Stimulated activated CD4-positive, alpha-beta T cell treated with anti-CD3 and anti-CD28 coated beads, Interleukin-1b, Interleukin-23, amount 100 ng/mL, for 1 hour (primary cell): ENCODE measurements at places on chromosomes 6 and 20.

DNA sequence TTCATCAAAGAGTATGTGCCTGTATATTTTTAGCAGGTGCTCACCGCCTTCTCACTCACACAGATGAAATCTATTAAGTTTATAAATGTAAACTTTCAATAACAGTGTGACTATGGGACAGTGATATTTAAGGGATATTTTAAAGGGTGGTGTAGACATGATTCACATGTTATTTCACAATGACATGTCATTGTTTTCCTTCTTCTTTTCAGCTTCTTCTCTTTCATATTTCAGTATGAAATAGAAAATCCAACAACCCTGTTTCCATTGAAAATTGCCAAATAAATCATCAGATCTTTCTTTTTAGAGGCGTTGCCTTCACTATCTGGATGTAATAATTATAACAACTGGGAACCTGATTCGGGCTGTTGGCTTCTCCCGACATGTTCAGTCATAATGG, 54.8 kb downstream of the PFDN4 start:
- DNase-seq, result no peak

- no peak for DNase-seq
Observed at GRCh38 chr20:1651268-1652058, 6.1 kb downstream of the SIRPG start.

DNA sequence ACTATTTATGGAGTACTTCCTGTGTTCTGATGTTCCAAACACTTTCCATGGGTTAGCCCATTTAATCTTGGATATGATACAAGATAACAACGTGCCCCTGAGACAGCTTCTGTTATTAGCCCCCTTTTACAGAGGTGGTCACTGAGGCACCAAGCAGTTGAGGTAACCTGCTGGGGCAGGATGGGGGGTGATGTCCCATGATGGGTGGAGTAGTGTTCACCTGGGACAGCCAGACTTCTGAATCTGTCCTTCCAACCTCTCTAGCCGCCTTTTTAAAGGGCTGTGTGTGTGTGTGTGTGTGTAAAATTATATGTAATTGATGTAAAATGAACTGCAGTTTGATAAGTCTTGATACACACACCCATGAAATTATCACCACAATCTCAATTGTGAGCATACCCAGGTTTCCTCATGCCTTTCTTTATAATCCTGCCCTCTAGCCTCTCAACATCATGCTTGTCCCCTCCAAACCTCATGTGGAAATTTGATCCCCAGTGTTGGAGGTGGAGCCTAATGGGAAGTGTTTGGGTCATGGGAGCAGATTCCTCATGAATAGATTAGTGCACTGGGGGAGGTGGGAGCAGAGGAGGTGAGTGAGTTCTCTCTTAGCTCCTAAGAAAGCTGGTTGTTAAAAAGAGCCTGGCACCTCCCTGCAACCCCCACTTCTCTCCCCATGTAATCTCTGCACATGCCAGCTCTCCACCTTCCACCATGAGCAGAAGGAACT, 39.2 kb downstream of the PLAGL2 start:
- DNase-seq, result no peak

- DNase-seq, result no peak
Observed at GRCh38 chr6:2196079-2196679, 49.2 kb downstream of the GMDS start.

GRCh38 chr20:58228484-58229197, at the start of gene ANKRD60:
Gene ANKRD60 (minus strand): TSS chr20:58228653. CDS start chr20:58228653, 0 bp downstream.
- DNase-seq, result no peak

DNA sequence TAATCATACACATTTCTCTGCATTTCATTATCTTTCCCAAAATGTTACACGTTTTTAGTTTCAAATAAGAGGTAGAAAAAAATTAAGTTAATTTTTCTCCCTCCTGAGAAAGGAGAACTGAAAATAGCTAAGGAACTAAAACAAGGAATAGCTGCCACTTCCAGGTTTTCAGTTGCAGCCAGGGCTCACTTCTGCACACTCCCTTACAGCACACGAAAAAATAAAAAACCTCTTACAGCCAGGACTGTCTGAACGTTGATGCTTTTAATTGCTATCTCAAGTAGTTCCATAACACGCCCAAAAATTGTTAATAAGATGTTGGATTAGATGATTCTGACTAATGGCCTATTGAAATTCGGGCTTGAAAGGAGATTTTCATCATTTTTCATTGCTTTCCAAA, 153.7 kb upstream of the THBS2 start:
- DNase-seq, result no peak

GRCh38 chr6:1515280-1515679, 94.4 kb upstream of the FOXC1 start:
- no peak for DNase-seq

GRCh38 chr6:17666646-17667045, 40.1 kb downstream of the NUP153 start:
- no peak for DNase-seq

- DNase-seq, result no peak
Observed at GRCh38 chr6:140376209-140376608, 1001.8 kb upstream of the CITED2 start.

DNA sequence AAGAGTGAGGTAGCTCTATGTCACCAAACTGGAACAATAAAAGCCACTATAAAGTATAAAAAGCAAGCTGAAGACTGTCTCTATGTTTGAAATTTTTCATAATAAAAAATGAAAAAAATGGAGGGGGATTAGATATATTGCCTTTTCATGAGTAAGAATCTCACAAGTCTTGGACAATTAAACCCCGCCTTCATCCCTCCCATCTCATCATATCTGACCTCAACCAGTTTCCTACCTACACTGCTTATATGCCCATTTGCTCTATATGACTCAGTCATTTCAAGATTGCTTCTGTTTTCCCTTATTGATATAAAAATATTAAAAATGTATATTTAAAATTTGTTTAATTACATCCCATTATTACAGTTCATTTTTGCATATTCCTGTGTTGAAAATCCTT, 2.9 kb upstream of the TRIM39 start:
- no peak for DNase-seq

DNA sequence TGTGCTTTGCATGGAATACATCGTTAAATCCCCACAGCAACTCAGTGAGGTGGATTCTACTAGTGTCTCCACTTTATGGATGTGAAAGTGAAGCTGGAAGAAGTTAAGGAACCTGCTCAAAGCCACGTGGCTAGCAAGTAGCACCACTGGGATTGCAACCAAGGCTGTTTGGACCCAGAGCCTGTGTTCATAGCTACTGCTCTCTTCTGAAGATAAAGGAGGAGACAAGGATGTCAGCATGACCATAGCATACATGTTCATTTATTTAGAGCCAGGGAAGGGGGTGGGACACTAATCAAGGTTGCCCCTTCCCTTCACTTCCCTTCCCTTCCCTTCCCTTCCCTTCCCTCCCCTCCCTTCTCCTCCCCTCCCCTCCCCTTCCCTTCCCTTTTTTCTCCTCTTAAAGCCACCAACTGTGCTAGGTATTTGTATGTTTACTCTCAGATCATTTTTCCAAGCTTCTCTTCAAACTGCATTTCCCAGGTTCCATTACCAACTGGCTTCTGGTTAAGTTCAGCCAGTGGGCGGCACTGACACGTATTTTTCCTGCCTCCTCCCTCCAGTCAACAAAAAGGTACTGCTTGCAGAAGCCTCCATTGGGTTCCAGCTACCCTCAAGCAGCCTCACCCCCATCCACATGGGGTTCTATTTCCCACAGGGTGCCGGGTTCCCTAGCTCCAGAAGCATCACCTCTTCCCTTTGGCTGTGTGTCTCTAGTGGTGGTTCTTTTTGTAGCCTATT, 134.9 kb downstream of the BCAS1 start:
- no peak for DNase-seq

- no peak for DNase-seq
Observed at GRCh38 chr6:25320459-25320858, 41.3 kb downstream of the CARMIL1 start.

DNA sequence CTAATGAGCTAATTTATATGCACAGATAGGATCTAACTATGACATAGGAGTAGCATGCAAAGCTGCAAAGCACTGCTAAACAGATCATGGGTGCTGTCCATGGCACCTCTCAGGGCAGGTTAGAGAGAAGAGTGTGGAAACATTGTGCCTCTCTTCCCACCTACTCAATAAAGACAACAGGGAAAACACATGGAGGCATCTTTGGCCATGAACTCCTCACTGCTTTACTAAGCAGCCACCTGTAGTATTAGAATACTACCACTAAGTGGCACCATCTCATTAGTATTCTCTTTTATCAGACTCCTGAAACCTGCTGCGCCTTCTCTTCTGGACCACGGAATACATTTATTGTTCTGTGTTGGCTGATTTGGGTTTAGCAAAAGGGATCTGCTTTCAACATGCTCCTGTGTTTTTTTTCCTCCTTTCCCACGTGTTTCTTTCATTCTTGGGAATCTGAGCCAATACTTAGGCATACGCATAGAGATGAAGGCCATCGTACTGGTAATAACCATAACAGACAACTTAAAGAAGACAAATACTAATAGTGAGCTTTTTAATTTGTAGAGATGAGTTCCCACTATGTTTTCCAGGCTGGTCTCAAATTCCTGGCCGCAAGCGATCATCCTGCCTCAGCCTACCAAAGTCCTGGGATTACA, 9.4 kb upstream of the HDDC2 start:
- DNase-seq, result no peak

- DNase-seq, result no peak
Observed at GRCh38 chr20:20366876-20367574, 879 bp upstream of the INSM1 start.

DNA sequence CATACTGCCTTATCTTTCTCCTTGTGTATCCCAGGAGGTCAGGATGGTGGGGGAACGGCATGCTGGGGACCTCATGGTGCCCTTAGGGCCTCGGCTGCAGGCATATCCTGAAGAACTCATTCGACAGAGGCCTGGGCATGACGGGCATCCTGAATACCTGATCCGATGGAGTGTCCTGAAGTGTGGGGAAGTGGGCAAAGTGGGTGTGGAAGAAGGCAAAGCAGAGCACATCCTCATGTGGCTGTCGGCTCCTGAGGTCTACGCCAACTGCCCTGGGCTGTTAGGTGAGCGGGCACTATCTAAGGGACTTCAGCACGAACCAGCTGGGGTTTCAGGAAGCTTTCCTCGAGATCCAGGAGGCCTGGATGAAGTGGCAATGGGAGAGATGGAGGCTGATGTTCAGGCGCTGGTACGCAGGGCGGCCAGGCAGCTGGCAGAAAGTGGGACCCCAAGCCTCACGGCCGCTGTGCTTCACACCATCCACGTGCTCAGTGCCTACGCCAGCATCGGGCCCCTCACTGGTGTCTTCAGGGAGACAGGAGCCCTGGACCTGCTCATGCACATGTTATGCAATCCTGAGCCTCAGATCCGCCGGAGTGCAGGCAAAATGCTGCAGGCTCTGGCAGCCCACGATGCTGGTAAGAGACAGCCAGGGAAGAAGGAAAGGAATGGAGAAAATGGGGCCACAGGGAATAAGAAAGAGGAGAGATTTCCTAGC, 2.4 kb downstream of the CUL9 start:
- DNase-seq, result no peak

DNA sequence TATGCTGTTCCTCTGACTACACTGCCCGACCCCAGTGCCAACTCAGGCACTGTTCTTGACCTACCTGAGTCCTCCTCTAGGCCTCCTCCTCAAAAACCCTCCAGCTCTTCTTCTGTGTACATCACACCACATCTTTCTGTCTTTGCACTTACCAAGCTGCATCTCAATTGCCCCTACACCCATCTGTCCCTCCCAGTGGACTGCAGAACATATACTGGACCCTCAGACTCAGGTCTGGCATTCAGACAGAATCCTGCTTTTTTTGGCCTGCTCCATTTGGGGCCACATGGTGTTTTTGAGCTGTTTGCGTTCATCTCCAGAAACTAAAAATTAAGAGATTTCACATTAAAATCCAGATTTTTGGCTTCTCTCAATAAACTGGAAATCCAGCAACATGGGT, 23.2 kb upstream of the YWHAB start:
- DNase-seq, result no peak

GRCh38 chr6:16694781-16695578, 66.3 kb downstream of the ATXN1 start:
- DNase-seq, result no peak

DNA sequence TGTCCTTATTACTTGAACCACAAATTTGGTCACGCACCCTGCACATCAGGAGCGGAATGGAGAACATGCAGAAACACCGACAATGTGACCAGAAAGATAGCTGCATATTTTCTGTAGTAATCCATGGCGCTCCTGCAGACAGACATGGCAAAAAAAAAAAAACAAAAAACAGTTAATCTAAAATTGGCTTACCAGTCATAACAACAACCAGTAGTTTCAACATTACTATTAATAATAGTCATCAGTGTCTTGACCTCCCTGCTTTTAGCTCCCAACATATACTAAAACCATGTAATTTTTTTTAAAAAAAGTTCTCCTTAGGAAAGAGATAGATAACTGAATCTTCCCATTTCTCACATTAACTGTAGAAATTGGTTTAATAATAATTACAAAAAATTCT, 6.8 kb downstream of the CGA start:
- DNase-seq, result no peak

DNA sequence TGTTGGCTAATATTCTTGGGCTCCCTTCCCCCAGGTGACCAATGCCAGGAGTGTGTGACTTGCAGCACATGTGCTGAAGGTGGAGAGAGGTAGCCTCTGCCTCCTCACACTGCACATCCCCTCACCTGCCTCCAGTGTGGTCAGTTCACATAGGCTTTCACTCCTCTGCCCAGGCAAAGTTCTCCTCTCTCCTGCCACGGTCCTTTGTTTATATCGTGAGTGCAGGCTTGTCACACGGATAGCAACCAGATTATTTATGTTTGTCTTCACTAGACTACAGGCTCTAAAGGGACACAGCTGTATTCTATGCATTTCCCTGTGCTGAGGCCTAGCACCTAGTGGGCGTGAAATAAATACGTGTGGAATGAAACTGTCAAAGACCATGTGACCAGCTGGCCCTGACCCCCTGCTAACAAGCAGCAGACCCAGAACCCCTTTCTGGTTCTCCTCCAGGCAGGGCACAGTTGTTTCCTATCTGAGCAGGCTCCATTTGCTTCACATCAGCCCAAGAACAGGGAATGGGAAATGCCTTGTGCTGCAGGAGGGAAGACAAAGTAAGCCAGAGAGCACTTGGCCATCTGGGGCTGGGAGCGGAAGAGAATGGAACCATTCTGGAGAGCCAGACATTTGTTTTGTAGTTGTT, 42.3 kb downstream of the UNC5CL start:
- DNase-seq, result no peak

- DNase-seq, result no peak
Observed at GRCh38 chr6:107290491-107290890, 168.9 kb downstream of the PDSS2 start.

GRCh38 chr20:3934624-3935023, 45.4 kb downstream of the PANK2 start:
- DNase-seq, result no peak

GRCh38 chr6:169961772-169962561, 210.5 kb downstream of the ERMARD start:
- no peak for DNase-seq

GRCh38 chr6:34672657-34673043, 23.9 kb downstream of the ILRUN start:
- DNase-seq, result no peak

DNA sequence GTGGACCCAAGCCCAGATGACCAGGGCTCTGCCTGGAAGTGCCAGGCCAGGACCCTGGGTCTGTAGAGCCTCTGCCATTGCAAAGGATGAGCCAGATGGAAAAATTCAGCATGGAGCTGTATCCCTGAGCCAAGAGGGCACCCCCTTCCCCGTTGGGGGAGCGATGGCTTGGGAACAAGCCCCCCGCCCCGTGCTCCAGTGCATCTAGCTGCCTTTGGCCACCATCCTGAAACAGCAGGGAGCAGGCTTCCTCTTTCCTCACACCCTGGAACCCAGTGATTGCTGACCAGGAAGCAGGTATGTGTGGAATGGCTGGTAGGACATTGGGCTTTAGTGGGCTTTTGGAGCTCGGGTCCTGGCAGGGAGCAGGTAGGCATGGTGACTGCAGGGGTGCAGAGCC, 2.2 kb downstream of the MLN start:
- DNase-seq, result no peak

- no peak for DNase-seq
Observed at GRCh38 chr6:115706324-115706723, 354.4 kb downstream of the FRK start.
